ENCODE measurements at places on chromosomes 1 and 21.

DNA sequence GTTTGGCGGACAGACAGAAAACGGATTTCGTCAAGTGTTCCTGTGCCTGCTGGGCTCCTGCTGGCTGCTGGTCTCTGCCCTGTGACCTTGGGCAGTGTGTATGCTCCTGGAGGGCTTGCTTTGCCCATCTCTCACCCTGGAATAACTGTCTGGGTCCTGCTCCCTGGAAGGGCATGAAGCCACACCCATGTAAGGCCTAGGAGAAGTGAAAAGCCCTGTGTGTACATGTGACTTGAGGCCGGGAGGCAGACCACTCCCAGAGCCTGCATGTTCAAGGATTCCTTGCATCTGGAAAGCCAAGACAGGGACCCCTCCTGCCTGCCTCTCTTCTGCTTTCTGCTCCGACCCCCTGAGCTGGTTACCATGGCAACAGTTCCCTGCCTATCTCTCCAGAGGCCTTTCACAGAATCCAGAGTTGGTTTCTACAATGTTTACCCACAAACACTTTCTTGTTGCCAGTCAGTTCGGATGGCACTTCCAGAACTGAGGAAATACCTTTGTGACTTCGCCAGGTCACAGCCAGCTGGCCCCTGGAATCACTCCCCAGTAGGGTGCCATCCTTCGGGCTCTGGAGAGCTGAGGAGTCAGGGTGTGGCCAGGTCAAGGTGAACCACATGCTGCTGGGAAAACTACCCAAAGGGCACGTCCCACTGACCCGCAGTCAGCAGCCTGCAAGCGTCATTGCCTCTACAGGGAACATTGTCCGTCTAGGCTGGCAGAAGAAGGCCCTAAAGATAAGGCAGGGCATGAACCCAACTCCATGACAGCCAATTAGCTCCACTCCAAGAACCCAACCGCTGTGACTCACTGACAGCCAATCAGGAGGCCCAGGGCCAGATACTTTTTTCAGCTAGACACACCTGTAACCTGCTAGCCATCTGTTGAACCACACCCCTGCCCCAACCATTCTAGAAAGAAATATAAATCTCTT, 14.7 kb upstream of the GPR37L1 start:
- no peak for DNase-seq

- no peak for DNase-seq
Observed at GRCh38 chr1:239458144-239458500, 71.8 kb downstream of the CHRM3 start.

GRCh38 chr1:216535059-216535458, 111.8 kb upstream of the USH2A start:
- no peak for DNase-seq

GRCh38 chr1:97980530-97980929, 59.7 kb upstream of the DPYD start:
- DNase-seq = no peak

- no peak for DNase-seq
Observed at GRCh38 chr1:206812471-206812870, 40.2 kb upstream of the IL10 start.

DNA sequence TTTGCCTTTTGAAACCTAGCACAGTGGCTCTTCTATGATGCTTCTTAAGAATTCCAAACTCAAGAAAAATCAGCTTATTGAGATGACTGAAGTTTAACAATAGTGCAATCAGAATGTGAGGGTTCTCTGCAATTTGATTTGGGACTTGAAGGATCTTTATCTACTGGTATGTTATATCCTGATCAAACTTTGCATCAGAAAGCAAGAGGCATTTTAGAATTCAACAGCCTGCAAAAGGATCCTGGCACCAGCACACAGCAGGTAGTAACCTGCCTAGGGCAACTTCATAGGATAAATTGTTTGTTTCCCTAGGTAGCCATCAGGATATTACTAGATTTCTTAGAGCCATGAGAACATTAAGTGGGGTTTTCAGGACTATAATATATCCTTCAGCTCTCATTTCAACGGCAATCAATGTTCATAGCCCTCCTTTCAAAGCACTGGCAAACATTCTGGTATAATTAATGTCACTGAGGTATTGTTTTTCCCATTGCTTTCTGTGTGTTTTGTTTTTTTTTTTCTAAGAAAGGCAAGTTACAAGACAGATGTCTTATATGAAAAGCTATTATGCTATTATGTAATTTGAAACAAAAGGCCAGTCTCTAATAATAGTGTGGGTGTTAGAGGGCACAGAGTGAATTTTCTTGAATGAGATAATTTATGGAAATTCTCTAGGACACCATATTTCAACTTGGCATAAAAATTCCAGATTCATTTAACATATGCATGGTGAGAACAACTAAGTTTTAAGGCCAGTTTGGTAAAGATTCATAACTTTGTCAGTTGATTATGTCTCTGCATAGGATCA, 34.5 kb downstream of the NTNG1 start:
- no peak for DNase-seq

DNA sequence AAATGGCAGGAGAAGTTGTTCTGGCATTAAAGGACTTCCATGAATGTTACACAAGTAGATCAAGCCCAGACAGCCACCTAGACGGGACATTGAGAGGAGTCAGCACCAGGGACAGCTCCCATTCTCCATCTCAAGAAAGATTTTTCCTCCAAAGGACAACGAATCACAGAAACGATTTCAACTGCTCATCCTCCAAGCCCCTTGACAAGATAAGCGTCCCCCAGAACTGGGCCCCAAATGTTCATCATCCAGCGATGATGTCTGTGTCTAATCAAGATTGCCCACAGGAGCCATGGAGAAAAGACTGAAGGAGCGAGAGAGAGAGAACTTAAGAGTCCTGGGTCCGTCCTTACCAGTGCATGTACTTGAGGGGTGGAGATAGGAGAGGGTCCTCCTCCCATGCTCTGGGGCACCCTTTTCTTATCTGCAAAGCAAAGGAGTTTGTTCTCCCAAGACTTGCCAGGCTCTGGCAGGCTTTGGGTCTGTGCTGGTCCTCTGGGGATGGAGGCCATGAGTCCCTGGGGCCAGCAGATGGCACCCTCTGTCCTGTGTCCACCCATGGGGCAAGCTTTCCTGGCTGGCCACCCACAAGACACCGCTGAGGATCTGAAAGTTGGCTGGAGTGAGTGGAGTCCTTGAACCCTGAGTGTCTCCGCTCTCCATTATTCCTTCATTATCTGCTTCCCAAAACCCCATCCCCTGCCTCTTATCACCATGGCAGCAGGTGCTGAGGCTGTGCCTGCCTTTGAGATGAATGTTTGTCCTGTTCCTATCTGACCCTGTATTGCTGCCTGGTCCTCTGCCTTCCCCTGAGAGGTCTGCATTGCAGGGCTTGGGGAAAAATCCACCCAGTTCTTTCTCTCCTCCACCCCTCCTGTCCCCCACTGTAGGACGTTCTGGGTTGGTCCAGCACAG, 164.6 kb downstream of the ACTL8 start:
- DNase-seq = no peak

- no peak for DNase-seq
Observed at GRCh38 chr1:96087719-96088118, 633.9 kb upstream of the PTBP2 start.

DNA sequence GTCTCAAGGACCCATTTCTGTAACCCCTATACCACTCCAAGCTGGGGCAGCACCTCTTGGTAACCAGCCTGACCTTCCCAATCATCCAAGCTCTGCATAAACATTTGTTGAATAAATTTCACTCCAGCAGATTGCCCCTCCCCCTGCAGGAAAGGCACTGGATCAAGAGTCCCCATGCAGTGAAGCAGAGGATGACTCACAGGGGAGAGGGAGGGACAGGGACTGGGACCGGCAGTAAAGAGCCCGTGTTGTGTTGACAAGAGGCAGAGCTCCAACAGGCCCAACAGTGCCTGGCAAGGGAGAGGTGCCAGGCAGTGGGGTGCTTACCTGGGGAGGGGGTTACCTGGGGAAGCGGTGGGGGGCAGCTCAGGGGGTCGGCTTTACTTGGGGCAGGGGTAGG, 32.3 kb downstream of the SLC9A1 start:
- no peak for DNase-seq

DNA sequence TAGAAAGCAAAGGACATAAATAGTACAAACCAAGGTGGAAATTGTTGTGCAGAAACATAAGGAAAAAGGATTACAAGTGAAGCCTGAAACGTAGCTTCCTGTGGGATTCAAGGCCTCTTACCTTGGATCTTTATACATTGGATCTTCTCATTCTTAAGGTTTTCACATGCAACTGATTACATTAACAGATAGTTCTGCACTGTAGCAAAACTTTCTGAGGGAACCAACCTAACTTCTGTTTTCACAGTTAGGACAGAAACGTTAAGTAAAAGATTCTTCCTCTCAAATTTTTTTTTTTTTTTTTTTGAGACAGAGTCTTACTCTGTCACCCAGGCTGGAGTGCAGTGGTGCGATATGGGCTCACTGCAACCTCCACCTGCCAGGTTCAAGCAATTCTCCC, 7.8 kb upstream of the TM2D1 start:
- no peak for DNase-seq

DNA sequence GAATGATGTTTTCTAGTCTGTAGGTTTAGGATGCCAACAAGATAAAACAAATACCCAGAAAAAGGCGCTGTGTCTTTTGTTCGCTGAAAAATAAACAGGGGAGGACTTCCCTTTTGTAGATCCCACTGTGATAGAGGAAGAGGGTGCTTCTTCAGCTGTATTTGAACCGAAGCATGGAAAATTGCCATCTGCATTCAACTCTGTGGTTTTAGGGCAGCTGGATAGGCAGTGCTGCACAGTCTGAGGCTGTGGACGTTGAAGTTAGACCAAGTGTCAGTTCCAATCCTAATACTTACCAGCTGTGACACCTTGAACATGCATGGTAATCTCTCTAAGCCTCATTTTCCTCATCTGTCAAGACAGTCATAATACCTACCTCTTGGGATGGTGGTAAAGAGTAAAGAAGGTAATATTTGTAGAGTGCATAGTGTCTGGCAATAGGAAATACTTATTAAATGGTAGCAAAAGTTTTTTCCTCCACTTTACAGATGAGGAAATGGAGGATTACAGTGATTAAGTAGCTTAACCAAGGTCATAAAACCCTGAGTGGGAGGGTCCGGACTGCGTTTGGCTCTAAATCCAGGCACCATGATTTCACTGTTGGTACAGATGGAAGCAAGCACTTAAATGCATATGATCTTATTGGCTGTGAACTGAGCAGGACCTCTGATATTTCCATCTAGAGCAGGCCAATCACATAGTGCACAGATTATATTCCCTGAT, 48.5 kb downstream of the UTP25 start:
- DNase-seq = no peak

GRCh38 chr1:78972723-78973122, 33.8 kb downstream of the ADGRL4 start:
- no peak for DNase-seq

DNA sequence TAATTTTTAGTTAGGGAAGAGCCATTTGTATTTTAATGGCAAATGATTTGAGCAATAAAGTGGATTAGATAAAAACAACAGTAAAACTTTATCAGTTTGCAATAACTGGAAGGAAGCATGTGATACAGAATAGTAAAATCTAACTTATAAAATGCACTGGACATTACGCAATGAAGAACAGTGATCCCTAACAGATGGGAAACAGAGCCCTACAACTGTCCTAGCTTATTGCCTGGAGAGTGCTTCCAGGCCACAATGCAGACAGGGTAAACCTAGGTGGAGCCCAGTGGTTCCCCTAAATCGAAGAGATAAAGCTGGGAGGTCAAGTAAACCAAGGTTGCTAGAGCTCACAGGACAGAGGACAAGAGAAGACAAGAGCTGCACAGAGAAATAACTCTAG, 7.0 kb downstream of the OMA1 start:
- no peak for DNase-seq

DNA sequence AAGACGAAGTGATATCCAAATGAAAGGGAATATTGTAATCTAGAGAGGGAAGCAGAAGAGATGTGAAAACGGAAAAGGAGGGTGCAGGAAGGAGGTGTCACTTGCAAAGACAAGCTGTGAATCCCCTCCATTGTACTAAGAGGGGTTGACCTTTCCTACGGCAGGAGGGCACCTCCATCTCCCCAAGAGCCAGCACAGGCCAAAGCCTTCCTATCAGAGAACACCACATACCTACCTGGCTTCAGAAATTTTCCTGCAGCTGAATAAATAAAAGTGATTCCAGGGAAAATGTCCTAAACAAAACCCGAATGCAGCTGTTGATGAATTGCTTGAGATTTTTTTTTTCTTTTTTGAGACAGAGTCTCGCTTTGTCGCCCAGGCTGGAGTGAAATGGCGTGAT, 14.3 kb downstream of the KANK4 start:
- DNase-seq = no peak

- no peak for DNase-seq
Observed at GRCh38 chr1:209999005-209999404, 61.0 kb downstream of the SYT14 start.

DNA sequence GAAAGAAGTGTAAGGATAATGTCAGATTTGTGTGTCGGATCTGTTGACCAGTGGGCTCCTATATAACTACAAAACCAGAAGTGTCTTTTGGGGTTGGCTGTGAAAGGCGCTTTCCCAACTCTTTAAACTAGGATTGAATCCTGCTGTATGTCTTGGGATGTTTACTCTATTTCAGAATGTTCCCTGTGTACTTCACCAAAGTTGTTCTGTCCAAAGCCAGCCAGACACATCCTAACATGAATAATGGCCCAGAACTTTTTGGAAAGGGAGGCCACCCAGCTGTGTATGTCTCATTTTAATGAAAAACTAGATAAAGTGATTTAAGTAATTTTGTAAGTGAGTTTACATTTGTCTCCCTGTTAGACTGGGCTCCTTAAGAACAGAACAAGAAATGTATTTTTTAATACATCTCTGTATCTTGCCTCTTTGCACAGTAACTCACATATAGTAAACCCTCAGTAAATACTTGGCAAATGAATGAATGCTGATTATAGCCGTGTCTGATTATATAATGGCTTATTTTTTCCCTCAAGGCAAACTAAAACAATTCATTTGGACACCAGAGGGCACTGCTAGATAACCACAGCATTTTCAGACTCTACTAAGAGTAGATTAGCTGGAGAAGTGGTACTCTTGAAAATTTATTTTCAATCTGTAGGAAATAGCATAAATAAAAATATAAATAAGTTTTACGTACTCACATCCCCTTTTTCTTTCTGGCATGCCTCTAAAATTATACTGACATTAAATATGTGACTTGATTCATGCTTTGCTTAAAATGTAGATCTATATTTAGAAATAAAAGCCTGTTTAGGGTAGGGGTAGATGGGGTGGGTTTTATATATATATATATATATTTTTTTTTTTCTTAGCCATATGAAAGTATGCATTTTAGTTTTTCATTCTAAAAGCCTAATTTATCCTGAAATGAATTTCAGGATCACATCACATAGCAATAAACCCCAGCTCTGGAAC, 23.8 kb downstream of the TSEN15 start:
- DNase-seq = no peak

GRCh38 chr1:156958247-156958714, 37.8 kb downstream of the LRRC71 start:
- DNase-seq = no peak

- no peak for DNase-seq
Observed at GRCh38 chr1:105964879-105965278, 1091.6 kb upstream of the PRMT6 start.

DNA sequence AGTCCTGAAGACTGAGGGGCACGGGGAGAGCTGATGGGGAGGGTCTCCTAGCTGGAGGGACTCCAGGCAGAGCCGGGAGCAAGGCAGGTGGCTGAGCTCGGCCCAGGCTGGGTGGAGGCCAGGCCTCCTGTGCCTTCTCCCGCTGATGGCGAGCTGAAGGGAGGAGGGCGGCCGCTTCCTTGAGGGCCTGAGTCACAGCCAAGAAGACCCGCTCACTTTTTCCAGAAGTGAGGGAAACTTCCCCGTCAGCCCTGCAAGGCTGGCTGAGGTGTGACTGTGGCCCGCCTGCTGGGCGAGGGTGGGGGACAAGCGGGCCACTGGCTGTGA, 1.7 kb upstream of the VWA1 start:
- DNase-seq = peak; percentile 48
